ENCODE measurements at places on chromosomes 11 and 22.

- no peak for DNase-seq
Measured at GRCh38 chr11:119192111-119192510, 6.8 kb downstream of the NHERF4 start.

DNA sequence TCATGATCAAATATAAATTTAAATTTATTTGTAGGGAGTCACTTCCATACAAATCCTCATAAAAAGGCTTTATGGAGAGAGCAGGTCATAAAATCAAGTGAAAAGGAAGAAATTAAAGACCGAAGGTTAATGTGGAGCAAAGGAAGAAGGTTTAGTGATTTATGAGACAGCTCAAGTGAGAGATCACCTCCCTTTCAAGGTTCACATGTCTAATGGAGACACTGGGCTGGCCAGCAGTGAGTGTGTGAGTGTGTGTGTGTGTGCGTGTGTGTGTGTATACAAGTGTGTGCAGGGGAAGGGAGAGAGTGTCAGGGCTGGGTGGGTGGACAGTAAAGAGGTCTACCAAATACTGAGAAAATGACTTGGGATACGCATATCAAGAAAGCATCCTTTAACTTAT is 251.2 kb downstream of the FAT3 start:
- DNase-seq = no peak

- DNase-seq = no peak
Measured at GRCh38 chr22:42509548-42509947, 10.0 kb downstream of the RRP7A start.

DNA sequence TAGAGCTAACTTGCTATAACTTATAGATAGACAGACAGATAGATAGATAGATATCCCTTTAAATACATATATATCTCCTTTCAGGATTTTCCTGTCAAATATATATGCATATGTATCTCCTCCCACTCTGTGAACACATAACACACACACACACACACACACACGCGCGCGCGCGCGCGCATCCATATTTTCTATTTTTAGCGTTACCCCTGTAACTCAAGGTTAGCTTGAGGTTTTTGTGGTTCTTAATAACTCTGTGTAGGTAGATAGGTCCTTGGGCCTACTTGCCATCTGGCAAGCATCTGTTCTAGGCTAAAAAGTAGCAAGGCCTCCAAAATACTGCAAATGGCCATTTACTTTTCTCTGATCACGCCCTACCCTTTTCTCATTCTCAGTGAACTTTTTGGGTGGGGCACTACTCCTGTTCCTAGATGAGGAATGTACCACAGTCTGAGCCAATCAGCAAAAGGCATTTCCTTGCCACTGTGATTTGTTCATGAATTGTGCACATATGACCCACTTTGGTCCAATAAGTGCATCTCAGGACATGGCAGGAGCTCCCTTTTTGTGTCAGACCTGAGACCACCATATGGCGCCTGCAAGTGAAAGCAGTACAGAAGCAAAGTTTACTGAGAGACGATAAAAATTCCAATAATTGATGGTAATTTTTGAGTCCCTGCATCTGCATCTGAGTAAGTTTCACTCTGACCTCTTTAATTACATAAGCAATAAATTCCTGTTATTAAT is 740.5 kb upstream of the API5 start:
- no peak for DNase-seq

- no peak for DNase-seq
Measured at GRCh38 chr11:28048812-28049211, 59.1 kb downstream of the KIF18A start.

DNA sequence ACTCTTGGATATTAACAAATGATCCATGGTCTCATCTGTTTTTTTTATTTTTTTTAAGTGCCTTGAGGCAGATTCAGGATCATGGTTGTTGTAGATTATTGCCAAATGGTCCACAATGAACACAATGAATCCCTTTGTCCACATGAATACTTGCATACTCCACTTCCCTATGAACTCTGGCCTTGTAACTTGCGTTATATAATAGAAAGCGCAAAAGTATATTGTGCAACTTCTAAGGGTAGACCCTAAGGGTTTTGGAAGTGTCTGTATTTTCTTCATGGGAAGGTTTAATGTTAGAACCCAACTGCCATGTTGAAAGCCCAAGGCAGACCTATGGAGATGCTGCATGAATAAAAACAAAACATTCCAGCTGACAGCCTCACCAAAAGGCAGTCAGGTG is 8.1 kb upstream of the OR5AL1 start:
- DNase-seq = no peak

DNA sequence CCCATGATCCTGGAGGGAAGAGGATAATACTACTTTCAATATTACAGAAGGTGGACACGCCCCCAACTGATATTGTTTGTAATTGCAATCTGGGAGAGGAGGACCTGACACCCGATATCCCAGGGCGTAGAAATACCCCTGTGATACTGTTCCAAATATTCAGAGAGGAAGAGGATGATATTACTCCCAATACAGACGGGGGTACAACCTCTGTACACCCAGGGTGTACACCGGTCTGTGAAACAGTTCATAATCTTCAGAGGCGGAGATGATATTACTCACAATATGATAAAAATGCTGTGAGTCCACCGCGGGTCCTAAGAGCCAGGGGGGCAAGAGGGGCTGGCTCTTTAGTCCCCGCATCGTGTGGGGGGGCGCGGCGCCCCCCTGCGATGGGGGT is 57.2 kb upstream of the ALDH3B2 start:
- DNase-seq = no peak

DNA sequence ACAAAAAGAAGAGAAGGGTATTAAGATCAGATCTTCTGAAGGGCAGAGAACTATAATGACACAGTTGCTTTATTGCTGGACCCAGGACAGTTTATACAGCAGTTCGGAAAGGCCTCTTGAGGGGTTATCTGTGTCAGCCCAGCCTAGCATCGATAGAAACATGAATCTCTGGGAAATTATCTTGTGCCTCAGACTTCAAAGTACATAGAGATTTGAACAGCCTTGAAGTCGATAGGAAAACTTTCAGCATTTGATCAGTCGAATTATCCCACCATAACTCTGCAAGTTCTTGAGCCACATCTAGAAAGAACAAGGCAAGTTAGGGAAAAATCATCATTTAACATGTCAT is 2.5 kb upstream of the LMO2 start:
- no peak for DNase-seq

DNA sequence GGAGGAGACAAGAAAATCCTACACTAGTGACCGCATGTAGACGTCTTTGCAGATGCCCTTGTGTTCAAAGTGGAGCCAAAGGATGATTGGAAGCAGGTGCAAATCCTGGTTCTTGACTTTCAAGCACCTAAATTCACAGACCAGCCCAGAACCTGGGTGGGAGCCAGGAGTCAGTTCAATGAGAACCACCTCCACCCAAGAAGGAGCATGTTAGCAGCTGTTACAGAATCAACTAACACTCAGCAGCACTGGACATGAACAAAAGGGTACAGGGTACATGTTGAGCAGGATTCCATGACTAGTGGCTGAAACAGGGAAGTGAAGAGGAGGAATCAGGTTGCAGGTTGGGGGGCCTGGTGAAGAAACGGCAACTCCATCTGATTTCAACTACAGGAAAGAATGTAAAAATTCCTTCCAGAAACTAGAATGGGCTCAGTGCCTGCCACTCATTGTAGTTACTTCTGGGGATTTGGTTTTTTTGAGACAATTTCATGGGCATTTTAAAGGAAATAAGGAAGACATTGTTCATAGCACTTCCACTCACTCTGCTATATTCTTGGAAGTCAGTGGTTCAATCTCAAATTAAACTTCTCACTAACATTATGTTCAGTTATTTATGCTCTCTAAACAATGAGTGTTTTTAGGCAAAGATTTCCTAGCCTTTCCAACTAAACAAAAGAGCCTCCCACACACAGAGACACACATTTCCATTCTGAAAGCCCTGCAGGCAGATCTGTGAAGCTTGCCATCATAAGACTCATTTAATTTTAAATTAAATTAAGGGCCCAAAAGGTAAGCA is 173.3 kb downstream of the CADM1 start:
- no peak for DNase-seq

Data from fibroblast of skin of right biceps (primary cell).